ENCODE measurements at places on chromosomes 6 and 20.
A peak's percentile ranks its signal among the peaks of the same experiment; 100 is the strongest.

- DNase-seq = no peak
These were observed 310.0 kb upstream of the PRND start for GRCh38 chr20:4411744-4412143.

- DNase-seq = no peak
These were observed 7.6 kb upstream of the TREML2 start for GRCh38 chr6:41208439-41209106.

DNA sequence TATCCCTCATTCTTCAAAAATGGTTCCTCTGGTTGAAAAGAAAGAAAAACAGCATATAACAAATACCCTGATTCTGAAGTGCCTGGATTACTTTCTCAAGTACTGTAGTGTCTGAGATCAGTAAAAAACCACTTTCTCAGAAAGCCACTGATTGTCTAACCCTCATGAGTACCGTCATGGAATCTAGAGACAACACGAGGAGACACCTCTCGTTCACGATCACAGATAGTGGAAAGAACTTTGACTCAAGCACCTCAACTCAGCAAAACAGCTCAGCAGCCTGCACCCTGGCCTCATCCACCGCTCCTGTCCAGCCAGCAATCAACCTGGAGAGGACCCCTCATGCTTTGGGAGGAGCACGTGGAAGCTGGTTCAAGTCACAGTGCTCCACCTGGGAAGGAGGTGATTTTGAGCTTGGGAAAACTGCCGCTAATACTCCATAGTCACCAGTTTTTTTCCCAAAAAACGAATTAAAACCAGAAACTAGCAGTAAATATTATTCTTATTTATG, 1.0 kb downstream of the SCML4 start:
- DNase-seq = peak; percentile 24

GRCh38 chr20:42067596-42067995, 449.4 kb upstream of the CHD6 start:
- DNase-seq = no peak

DNA sequence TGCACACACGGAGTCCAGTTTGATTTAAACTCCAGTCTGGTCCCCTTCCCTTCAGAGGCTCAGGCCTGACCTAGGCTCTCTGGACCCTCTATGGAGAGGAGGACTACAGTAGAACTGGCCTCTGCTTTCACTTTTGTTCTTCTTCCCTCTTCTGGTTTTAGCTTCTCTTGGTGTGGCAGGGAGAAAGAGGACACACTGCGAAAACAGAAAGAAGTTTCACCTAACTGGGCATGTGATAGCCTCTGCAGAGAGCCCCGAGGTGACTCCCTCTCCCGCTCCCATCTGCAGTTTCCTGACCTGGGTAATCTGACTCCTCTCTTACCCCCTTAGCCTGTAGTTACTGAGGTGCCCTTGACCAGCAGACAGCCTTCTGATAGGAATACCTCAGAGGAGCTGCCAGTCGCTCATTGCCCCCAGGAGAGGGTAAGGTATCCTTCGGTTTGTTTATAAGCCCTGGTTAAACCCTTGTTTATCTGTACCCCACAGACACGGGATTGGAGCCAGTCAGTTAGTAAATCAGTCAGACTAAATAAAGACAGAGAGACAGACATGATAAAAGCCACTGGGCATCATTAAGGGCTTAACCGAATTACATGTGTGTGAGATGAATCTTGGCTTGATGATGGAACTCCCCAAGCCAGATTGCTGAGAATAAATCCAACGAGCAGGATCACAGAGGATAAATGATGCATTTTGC, 12.0 kb upstream of the DTNBP1 start:
- no peak for DNase-seq

- DNase-seq = no peak
These were observed 709.6 kb upstream of the FLRT3 start for GRCh38 chr20:15047042-15047441.

DNA sequence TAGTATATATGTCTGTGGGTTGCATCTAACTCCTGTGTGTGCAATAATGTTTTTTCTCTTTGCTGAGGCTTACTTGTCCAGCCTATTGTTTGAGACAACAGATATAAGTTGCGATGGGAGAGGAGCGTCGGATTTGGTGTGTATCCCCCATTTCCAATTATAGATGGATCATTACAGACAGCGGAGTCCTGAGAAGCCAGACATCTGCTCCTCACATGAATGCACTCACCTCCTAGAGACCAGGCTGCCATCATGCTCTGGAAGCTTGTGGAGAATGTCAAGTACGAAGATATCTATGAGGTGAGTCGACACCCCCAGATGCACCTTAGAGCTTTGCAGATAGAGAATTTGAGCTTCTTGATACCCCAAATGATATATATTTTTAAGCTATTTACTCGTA, at the start of gene TFAP2B:
TFAP2B (plus strand) TSS at position 199 of the 400 bp plus-strand sequence; CDS start at position 220, 21 bp downstream.
- DNase-seq = no peak

DNA sequence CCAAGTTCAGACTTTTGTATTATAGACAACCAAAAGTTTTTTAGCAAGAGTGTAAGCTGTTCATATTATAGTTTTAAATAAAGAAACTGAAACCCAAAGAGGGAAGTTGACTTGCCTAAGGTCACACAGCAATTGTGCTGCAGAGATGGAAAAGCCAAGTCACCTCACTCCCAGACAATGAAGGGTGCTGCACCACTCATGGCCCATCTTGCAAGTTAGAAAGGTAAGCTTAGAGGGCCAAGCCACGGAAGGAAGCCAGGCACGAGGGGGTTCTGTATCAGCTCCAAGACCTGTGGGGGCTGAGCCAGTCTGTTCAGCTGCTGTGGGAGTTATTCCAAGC, 860 bp downstream of the DEFB124 start:
- DNase-seq = no peak
